Central memory CD4-positive, alpha-beta T cell (primary cell): ENCODE measurements at places on chromosomes 4 and X.

DNA sequence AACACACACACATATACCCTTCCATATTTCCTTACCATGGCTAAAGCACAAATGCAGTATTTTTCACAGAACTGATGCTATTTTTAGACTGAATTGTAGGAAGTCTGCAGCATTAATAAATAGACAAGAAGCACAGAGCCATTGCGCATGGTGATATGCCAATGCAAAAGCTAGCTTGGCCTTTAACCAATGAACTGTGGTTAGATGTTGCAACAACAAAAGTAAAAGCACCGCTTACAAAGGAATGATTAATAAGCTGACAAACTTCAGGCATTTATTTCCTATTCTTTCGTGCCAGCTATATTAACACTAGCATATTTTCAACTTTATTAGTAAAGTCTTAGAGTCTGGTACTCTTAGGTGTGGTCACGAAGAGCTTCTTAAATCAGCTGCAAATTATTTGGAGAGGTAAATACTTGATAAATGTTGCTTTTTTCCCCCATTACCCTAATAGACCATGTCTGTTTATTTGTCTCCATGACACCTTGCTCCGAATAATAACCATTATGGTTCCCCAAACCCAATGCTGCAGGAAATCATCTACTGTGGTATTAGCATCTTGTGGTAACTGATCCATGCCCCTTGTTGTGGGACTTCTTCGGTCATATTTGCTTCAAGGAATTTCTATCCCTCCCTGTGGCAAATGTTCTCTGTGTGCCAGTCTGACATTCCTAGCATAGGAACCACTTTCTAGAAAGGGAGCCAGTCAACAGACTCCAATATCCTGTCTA lies 306.1 kb upstream of the TAPT1 start:
- no peak for DNase-seq

GRCh38 chrX:130758072-130758471 lies 144.9 kb downstream of the ENOX2 start:
- DNase-seq: no peak

GRCh38 chr4:85780664-85781063 lies 305.7 kb downstream of the ARHGAP24 start:
- DNase-seq: no peak

GRCh38 chrX:154829926-154830442 lies 4.5 kb downstream of the SMIM9 start:
- no peak for DNase-seq

DNA sequence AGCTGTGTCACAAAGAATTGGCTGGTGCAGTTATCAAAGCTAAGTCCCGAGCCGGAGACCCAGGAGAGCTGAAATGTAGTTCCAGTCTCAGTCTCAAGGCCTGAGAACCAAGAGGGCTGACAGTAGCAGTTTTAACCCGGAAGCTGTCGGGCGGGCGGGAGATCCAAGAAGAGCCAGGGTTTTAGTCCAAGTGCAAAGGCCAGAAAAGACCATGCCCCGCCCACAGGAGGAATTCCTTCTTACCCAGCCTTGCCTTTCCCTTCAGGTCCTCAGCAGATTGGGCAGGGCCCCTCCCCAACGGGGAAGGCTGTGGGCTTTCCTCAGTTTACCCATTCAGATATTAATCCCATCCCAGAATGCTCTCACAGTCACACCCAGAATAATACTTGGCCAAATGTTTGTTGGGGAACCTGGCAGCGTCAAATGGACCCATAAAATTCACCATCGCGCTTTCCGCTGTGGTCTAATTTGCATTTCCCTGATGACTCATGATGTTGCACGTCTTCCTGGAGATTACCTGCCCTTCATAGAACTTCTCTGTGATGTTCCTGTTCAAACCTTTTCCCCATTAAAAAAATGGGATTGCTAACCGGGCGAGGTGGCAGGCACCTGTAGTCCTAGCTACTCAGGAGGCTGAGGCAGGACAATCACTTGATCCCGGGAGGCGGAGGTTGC lies 16.2 kb downstream of the MAEA start:
- no peak for DNase-seq

DNA sequence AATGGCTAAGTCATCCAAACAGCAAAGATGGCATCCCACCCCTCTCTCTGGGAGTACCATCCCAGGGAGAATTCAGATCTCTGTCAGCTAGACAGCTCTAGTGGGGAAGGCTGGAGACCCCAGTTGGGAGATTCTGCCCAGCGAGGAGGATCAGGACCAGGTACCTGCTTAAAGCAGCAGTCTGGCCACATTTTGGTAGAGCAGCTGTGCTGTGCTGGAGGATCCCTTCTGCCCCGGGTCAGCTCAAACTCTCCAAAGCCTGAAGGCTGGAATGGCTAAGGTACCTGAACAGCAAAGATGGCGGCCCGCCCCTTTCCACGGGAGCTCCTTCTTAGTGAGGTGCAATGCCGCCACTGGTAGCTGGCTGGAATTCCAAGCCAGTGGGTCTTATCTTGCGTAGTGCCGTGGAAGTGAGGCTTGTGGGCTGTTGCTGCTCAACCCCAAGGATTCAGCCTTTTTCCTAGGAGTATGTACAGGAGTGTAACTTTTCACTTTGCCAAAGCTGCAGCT lies 40.1 kb downstream of the SATL1 start:
- no peak for DNase-seq

GRCh38 chr4:101660607-101661006 lies 129.9 kb upstream of the BANK1 start:
- no peak for DNase-seq
